ENCODE measurements at places on chromosomes 12 and 14. TPM values are rescaled to one million over a fixed set of nuclear protein-coding genes. Genes with fewer than 3 reads are reported as not detected.

DNA sequence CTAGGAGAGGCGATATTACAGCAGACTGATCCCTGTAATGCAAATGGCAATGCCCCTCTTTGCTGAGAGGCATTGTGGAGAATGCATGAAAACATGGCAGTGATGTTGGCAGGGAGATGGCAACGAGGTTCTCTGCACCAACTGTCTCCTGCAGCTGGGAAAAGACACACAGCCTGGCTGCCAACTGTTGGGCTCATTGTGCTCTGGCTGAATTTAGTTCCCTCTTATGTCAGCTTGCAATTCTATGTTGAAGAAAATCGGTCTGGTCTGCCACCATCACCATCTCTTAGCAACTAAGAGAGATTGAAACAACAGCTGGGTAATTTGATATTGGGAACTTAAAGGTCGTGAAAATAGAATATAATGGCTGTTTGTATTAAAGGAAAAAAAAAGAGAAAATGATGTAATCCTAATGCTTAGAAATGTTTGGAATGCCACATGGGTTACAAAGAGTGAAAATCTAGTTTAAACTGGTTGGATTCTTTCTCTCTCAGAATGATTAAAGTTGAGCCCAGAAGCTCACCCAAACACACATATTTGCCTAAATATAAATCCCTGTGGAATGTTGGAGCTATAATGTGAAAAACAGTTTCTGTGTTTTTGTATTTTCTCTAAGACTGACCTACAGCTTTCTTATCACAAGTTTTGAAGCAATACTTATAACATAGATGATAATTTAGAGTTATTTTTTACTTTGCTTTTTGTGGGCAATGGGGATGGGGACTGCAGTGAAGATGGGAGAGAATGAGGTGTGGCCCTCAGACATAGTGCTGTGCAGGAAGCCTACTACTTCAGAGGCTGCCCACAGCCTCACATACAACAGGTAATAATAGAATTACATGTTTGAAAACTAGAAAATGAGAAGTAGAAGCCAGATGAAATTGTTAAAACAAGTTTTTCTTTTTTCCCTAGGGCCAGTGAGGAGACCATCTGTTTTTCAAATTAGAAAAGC is 143.7 kb downstream of the AKAP6 start:
- no peak for DNase-seq

KRT6C gene
- 0.32 TPM for total RNA-seq

DNA sequence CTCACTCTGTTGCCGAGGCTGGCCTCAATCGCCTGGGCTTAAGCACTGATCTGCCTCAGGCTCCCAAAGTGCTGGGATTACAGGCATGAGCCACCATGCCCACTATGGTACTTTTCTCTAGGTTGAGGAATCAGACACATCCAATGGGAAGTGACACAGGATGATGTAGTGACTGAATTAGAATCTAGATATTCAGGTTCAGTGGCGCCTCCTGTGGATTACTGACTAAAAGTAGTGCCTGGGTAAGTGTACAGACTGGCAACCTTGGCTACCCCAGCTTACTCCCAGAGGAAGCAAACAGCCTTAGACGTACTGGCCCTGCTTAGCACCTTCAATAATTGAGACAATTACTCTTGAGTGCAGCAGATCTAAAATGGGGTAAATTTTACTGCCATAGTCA is 22.8 kb downstream of the GALNT8 start:
- no peak for DNase-seq

GLS2 gene
- 6.4 TPM for total RNA-seq

DNA sequence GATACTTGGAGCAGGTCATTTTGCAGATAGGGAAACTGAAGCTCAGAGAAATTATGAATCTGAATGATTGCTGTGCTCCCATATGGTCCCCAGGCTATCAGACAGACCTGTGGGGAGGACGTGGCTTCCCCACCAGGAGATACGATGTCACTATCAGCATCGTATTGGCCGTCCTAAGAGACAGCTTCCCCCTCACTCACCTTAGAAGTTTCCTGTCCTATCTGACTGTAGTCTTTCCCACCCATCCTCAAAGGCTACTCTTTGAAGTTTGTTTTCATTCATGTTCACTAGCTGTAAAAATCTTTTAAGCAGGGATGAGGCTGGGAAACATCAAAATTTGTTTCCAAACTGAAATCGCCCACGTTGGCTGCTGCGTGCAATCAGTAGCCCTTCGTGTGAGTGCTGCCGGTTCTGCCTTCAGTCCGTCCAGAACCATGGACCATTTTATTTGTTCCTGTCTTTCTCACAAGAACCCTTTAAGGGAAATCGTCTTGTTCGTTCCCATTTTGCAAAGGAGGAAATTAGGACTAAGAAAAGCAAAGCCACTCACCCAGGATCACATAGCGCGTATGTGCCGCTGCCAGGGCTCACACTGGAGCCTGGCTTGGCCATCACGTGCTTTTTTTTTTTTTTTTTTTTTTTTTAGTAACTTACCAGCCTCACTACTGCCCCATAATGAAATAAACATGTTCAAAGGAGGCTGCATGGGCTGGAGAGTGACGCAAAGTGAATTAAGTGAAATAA is 1.0 kb upstream of the KDM2B start:
- DNase-seq: no peak

- no peak for DNase-seq
Measured at GRCh38 chr12:107931761-107932160, 157.3 kb downstream of the ASCL4 start.

Data from hepatocyte (in vitro differentiated cells).